ENCODE measurements at places on chromosomes 4 and X.

DNA sequence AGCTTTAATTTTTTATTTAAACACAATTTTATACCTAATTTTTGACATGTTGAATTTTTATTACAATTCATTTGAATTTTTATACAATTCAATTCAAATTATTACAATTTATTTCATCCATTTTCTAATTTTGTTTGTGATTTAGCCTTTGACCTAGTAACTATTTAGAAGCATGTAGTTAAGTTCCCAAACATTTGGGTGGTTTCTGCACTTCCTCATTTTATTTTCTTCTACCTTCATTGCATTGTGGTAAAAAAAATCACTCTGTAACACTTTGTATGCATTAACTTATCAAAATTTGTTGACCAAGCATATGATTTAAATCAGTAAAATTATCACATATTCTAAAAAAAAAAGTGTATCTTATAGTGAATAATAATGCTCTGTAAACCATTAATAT lies 928.9 kb downstream of the ARAP2 start:
- DNase-seq, result no peak

DNA sequence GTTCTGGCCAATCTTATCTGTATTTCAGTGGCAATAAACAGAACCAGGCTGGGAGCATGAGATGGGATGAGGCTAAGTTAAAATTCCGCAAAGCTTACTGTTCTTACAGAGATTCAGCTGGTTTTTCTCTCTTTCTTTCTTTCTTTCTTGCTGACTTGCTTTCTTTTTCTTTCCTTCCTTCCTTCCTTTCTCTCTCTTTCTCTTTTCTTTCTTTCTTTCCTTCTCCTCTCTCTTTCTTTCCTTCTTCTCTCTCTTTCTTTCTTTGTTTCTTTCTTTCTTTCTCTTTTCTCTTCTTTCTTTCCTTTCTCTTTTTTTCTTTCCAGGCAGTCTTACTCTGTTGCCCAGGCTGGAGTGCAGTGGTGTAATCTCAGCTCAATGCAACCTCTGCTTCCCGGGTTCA lies 24.4 kb downstream of the SPACA5B start:
- DNase-seq, result no peak

GRCh38 chr4:127737295-127737694 lies 7.1 kb downstream of the SLC25A31 start:
- DNase-seq, result no peak

DNA sequence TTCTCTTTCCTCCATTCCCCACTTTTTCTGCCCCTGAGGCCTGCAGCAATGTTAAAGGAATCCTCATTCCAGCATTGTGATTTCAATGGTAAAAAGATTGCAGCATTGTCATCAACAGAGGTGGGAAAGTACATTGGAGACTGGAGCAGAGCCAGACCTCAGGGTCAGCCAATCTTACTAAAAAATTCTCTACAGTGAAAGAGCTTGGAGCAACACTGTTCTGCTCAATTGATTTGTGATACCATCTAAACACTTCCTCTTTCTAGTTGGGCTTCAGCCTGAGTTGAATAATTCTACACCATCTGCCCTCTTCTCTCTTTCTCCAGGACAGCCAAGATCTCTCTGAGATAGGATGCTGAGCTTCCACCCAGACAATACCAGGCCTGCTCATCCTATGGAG lies 176.5 kb downstream of the AR start:
- DNase-seq, result no peak

DNA sequence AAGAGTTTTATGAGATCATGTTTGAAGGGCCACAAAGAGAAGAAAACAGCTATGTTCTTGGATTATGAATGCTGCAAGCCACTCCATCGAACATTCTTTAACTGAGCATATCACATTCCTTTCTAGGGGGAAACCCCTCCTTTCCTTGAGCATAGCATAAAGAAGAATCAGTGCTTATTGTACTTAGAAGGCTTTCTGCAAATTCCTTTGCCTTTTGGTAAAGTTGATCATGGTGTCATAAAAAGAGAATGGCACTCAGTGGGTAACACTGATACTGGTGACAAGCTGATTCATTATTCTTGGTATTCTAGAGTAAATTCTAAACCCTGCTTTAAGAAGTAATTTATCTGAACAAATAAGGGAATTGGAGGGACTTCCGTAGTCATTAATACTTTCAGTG lies 88.5 kb upstream of the GPR34 start:
- no peak for DNase-seq
